ENCODE measurements at places on chromosomes 7 and 10.

DNA sequence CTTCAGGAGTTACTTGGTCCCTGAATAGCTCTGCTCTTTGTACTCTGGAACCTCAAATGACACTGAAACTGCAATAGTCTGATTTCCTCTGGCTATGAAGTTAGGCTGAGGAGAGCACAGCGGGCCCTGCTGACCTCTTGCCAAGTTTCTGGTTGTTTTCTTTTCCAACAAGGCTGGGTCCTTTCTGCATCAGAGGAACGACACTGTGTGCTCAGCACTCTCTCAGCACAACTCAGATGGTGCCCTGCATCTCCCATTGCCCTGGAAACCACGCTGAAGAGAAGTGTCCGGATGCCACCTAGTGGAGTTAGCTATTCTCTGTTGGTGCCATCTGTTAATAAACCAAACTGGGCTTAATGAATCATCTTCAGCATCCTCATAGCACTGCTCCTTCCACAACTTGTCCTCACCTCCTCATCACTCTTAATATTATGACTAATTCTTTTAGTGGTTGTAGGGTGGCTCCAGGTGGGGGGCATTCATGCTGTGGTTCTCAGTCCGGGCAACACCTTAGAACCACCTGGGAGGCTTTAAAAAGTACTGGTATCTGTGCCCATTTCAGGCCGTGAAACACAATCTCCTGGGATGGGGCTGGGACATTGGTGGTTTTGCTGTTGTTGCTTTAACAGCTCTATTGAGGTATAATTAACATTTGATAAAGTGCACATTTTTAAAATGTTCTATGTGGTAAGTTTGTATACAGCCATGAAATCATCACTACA is 8.2 kb upstream of the EFCAB10 start:
- DNase-seq, result peak; percentile 88

GRCh38 chr7:77627309-77627676 is 69.0 kb upstream of the RSBN1L start:
- DNase-seq, result no peak

- DNase-seq, result no peak
Observed at GRCh38 chr7:46206476-46207060, 285.5 kb upstream of the IGFBP3 start.

- DNase-seq, result peak; percentile 34
Observed at GRCh38 chr10:48365668-48366067, 59.2 kb downstream of the MAPK8 start.

DNA sequence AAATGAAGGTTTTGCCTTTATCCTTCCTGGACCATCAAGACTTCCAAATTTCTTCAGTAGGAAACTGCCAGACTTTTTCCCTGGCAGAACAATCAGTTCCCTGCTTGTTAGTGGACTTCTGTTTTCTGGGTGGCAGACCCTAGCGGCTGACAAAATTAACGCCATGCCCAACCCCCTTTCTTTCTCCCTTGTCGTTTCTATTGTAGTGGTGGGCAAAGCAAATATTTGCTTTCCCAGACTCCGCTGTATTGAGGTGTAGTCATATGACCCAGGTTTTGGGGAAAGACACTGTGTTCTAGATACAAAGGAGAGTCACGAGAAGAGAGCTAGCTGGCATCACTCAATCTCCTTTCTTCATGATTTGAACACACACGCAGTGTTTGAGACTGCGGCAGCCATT is 7.7 kb downstream of the PON2 start:
- DNase-seq, result no peak

DNA sequence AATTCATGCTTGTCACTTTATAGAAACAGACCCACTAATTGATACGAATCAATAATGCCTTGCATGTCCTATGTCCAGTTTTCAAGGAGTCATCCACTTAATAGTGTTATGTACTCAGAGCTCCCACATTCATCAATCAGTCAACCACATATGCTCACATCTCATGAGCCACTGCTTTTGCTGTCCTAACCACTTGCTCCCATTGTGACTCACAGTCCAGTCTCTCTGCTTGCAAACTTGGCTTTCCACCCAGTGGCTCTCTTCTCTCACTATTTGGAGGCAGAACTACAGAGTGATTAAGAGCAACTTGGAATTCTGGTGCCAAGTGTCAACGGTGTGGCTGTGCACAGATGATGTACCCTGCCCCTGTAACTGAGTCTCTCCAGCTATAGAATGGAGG is 166.0 kb downstream of the SNX13 start:
- no peak for DNase-seq

GRCh38 chr10:44974628-44975430 is 3.8 kb downstream of the DEPP1 start:
- DNase-seq, result peak; percentile 83

GRCh38 chr10:65622608-65623007 is 1303.2 kb upstream of the LRRTM3 start:
- DNase-seq, result no peak

DNA sequence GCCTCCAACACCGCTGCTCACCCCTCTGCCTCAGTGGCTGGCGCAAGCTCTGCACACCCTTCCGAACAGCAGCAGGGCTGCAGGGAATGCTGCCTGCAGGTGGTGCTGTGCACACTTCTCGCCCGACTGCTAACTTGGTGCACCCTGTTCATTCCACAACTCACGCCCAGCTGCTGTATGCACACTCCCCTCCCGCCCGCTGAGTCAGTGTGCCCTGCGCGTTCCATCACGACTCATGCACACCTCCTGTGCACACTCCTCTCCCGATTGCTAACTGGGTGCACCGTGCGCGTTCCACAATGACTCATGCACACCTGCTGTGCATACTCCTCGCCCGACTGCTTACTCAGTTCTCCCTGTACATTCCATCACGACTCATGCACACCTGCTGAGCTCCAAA is 21.5 kb downstream of the ADARB2 start:
- DNase-seq, result no peak

- DNase-seq, result peak; percentile 79
Observed at GRCh38 chr7:43674559-43675436, 54.5 kb downstream of the COA1 start.

- peak; percentile 93 for DNase-seq
Observed at GRCh38 chr7:100852048-100852872, at the start of gene SLC12A9. SLC12A9 (plus strand) TSS chr7:100852713; CDS start chr7:100854198, 1,485 bp downstream.

- DNase-seq, result no peak
Observed at GRCh38 chr10:89221919-89222318, 14.8 kb upstream of the CH25H start.

DNA sequence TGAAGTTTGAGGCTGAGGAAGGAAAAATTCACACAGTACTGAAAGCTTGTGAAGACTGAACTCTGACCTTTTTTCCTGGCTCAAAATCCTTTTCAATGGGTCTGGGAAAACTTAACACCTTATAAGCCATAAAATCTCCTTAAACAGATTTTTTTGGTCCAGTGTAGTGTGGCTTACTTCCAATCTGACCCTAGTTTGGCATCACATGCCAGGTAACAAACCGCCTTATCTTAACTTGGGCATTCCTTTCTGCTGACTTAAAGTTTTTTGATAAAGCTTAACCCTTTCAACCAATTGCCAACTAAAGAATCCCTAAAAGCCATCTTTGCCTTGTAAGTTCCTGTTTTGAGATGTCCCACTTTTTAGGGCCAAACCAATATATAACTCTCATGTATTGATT is 13.2 kb upstream of the ITPRID1 start:
- DNase-seq, result no peak

DNA sequence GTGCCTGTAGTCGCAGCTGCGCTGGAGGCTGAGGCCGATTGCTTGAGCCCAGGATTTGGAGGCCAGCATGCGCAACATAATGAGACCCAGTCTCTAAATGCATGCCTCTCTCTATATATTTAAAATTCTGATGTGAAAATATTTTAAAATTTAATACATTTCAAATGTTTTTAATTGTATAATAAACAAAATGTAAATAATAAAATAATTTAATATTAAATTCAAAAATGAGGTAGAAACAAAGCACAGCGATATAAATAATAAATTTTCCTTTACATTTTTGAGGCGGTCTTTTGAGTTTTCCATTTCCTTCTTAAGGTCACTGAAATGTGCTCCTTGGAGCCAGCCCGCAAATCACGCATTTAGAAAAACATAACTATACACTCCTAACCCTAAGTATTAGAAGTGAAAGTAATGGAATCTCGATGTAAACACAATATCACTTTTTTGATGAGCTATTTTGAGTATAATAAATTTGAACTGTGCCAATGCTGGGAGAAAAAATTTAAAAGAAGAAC is 523 bp upstream of the CDK1 start:
- no peak for DNase-seq

DNA sequence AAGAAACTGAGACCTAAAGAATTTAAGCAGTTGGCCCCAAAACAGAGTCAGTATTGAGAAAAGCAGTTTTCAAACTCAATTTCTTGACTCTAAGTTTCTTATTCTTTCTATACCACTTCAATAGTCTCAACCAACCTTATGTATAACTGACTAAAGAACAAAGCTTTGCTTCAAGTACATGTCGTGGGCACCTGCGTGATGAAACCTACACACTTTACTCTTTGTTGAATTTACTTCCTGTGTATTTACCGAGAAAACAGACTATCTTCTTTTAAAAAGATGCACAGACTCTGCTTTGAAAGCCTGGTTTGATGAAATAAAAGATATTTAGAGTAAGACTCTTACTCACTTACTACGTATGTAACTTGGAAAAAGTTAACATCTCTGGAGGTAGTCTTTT is 297.2 kb upstream of the CDC14C start:
- DNase-seq, result no peak

DNA sequence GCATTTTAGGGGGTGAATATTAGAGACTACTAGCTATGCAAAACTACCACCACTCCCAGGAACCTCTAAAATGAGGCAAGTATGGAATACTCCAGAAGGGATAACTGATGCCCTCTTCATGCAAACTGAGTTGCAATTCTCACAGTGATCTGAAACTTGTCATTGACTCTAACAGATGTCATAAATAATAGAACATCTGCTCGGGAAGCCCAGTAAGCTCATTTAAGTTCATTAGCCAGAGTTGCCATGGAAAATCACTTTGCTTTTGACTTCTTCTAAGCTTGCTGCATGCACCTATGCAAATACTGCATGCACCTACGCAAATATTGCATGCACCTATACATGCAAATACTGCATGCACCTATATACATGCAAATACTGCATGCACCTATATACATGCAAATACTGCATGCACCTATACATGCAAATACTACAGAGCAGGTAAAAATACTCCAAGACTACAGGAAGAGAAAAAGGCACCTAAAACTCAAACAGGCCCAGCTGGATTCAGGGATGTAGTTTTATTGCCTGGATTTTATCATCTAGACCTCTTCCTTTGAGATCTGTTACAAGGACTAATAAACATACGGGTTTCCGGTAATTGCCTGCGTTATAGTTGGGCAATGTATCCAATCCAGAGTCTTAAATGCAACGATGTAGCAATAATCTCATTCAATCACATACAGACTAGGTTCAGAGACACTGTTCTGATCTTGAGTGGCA is 1061.1 kb upstream of the AUTS2 start:
- DNase-seq, result no peak

DNA sequence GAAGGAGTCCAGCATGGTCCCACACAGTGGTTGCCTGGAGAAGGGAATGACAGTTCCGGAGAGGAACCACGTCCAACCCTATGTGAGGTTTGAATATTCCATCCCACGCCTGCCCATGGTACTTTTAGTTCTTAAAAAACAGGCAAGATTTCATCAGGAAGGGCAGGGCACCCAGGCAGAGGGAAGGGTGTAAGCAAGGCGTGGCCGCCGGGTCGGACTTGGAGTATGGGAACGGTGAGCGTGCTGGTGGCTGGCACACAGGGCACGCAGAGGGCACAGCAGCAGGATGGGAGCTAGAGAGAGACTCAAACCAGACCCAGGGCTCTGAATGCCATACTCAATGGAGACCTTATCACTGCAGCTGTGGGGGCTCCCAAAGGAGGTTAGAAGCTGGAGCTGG is 34.3 kb downstream of the FAM53B start:
- no peak for DNase-seq

- no peak for DNase-seq
Observed at GRCh38 chr7:31950091-31950755, 120.0 kb downstream of the PDE1C start.

GRCh38 chr10:13877154-13877909 is 290.6 kb downstream of the PRPF18 start:
- no peak for DNase-seq

GRCh38 chr7:90256778-90257177 is 11.8 kb downstream of the CFAP69 start:
- no peak for DNase-seq

GRCh38 chr7:128812514-128813168 is 17.6 kb upstream of the FLNC start:
- DNase-seq, result peak; percentile 12

DNA sequence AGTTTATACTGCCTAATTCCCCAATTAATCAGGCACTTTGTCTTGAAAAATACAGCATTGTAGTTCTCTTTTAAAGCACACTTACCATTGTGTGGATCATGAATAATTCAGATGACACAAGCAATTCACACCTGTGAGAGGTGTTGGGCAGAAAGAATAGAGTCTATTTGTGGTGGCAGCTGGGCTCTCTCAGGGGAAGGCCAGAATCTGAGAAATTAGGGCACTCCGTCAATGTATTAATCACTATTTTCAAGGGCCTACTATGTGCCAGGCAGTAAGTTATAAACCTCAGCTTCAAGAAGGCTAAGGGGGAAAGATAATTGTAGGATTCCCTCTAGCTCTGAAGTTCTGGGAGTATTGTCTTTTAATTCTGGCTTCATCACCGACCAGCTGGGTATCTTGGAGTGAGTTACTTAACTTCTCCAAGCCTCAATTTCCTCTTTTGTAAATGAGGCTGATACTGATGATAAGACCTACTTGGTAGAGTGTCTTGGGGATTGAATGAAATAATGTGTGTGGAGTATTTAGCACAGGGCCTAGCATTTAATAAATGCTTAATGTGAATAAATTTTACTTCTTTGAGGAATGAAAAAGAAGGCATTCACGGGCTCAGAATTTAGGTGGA is 2.5 kb downstream of the CHN2 start:
- no peak for DNase-seq

DNA sequence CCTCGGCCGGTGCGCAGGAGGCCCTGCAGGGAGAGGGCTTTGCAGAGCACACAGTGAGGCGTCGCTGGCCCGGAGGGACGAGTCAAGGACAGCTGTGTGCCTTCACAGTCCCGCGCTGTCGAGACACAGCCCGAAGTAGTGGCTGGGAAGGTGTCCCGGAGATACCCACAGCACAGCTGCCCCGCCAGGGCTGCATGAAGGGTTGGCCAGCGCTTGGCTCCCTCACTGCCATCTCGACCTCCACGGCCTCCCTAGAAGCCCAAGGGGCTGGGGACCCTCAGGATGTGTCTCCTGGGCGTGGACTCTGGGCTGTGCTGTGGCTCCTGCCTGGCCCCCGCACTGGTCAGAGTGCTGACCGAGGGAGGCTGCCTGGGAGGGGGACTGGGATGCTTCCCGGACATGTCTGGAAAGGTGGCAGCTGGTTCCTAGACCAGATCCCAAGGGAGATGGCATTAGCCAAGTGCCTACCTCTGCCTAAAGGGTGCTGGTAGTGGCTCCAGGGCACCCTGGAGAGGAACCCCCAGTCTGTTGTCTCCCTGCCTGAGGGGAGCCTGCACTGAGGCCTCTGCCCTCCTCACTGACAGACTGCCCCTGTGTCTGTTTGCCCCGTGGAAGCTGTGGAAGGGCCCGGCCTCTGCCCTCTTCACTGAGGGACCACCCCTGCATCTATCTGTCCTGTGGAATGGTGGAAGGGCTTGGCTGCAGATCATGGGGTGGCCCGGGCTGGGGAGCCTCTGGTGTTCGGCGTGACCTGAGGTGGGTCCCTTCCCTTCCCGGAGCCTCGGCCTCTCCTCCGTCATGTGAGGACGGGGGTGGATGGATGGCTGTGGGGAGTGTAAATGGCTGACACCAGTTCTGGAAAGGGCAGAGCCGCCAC is 5.8 kb downstream of the ELFN1 start:
- DNase-seq, result no peak
